ENCODE measurements at places on chromosomes 7 and 10.

GRCh38 chr7:85565276-85565675 lies 378.4 kb upstream of the SEMA3D start:
- DNase-seq: no peak

DNA sequence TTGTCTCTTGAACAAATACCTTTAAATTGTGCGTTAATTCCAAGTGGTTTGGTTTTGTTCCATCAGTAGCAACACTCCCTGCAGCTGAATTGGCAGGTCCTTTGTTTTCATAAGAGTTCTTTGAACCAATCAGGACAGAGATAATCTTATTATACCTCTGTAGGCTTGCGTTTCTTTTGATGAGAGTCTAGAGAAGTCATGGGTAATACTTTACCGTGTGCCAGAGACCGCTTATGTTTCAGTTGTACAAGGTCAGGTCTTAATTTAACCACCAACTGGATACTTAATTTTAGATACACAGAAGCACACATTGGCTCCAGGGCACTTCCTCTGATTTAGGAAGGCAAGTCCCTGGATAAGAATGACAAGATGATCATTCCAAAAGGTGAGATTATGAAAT lies at the start of gene ASB15:
Gene ASB15 (plus strand): TSS at position 292 of the 400 bp plus-strand sequence. CDS start 12,682 bp downstream, outside the sequence.
- DNase-seq: no peak

- DNase-seq: no peak
These were observed 29.3 kb upstream of the PRLHR start for GRCh38 chr10:118624747-118625146.

- DNase-seq: no peak
These were observed 2.4 kb downstream of the MIOS start for GRCh38 chr7:7569081-7569527.

GRCh38 chr10:123796736-123797135 lies 94.9 kb downstream of the CPXM2 start:
- no peak for DNase-seq

DNA sequence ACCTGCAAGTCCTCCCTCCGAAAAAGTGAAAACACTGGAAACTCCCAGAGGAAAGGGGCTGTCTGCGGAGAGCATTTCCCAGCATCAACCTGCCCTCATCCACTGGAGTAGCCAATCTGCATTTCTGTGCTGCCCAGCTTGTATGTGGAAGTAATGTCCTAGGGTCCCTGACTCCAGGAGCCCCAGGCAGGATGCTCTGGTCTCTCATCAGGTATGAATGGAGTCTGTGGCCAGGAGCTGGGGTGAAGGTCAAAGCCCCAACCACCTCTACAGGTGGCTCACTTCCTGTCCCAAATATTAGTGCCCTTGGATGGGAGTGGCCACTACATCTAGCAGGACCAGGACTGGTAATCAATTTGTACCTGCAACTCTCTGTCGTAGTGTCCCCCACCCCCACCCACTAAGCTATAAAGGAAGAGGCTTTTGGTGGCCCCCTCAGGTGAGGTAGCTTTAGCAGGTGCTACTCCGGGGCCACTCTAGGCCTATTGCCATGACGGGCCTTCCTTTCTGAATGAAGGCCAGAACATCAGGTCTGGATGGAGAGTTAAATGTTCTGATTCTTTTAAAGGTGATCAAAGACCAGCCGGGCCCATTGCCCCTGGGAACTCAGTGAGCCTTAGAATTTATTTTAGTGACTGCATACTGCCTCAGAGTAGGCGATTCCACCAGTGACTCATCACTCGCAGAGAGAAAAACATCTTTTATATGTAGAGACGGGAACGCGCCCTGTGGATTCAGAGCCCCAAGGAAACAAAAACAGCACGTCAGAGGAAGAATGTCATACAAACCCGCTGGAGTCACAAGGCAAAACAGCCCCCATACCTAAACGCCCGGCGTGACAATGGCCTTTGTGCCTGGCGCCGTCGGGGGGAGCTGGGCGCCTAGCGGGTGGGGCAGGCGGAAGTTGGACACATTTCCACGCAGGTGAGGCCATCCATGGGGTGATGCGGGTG lies 13.0 kb downstream of the EN2 start:
- DNase-seq: no peak

- DNase-seq: no peak
These were observed 17.7 kb upstream of the IGFBP3 start for GRCh38 chr7:45938626-45939302.

DNA sequence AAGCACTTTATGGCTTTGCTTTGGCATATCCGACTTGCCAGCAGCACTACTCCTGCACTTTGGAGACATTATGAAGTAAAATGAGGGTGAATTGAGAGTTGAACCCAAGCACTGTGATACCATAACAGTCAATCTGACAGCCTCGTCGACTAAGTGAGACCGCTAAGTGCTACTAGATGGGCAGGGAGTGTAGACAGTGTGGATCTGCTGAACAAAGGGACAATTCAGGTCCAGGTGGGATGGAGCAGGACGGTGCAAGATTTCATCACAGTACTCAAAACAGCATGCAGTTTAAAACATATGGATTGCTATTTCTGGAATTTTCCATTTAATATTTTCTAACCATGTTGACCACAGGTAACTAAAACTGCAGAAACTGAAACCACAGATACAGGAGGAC lies 20.8 kb upstream of the PRTFDC1 start:
- DNase-seq: no peak

DNA sequence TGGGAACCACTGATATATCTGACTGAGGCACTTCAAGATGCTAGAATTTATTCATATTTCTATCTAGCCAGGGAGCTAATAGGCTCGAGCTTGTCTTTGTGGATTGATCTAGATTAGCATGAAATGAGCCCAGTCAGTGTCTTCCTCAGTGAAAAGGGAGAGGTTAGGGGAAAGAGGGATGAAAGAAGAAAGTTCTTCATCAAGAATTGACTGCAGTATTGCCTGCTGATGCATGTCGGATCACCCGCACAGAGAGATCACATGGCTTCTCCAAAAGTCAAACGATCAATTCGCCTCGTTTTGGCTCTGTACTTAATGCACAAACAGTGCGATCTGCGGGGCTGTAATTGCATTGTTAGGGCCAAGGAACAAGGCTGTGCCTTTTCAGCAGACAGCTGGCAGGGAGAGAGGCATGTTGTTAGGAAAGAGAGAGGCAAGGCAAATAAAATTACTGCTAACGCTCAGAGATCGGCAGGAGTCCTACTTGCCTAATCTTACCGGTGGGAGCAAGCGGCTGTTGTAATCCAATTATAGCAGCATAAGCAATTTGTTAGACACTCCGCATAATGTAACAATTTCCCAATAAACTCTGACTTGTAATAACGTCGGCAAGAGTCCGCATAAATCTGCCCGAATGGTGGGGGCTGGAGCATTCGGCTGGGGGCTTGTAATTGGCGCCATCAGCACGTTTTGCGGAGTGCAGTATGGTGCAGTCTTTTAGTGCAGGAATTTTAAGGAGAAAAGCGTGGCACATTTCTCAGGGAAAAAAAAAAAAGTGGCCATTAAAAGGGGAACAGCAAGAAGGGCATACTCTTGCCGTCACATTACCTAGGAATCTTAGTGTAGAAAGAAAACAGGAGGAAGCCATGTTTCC lies 102.1 kb downstream of the POLL start:
- no peak for DNase-seq

DNA sequence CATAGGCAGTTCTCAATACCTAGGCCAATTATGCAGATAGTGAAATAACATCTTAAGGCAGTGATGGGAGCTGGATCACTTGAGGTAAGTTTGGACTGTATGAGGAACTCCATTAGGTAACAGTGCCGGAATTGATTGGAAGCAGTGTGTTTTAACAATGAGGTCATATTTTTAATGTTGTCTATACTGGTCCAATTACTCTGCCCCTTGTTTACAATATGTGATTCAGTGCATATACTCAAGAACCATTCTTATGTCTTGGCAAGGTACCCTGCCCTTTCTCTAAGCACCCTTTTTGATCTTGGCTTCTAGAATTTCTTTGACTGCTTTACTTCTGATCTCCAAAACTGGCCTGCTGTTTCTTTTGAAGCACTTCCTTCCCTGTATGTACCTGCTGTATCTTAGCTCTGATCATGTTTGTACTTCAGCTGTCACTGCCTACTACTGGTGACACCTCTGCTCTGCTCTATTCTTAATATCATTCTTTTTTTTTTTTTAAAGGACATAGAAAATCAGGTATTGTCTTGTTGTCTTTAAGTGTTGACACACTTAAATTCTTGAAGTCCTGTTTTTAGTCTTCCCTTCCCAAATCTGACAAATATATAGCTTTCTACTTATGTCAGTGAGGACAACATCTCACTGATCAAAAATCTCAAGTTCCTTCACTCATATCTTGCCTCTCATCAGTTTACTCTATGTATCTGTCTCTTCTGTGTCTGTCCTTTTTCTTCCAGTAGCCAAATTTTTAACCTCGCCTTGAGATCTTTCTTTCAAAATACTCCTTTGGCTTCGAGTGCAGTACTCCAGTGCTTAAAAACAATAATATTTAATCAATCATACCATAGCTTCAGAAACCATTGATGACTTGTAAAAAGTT lies 46.4 kb upstream of the RPA3 start:
- DNase-seq: no peak

DNA sequence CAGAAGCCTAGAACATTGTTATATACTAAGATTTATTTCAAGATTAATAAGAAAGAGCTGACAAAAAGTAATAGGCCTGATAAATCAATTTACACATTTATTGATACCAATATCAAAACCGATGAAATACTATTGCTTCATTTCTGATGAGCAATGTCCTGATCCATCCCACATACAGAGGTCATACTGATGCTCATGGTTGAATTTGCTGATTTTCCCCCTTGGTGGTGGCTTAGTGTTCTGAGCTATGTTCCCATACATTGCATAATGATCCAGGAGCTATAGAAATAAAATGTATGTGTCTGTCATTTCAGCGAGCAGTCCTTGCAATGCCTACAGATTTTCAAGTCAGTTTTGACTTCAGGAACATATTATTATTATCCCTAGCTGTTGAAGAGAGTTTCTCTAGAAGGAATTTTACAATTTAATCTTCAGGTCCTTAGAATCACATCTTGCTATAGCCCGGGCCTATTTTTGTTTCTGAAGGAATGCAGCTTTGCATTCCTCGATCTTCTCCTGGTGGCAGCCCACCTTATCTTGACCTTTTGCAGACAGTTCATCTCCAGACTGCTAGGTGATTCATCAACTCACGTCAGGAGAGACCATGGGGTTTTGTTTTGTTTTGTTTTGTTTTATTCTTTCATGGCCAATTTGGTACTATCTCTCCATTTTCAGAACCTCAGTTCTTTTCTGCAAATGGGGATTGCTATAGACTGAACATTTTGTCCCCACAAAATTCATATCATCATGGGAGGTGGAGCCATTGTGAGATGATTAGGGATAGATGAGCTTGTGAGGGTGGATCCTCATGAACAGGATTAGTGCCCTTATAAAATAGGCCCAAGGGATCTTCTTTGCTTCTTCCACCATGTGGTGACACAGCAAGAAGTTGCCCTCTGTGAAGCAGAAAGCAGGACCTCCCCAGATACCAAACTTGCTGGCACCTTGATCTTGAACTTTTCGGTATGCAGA lies 465.6 kb upstream of the IGFBP3 start:
- no peak for DNase-seq

GRCh38 chr10:102629661-102630614 lies 14.3 kb upstream of the TRIM8 start:
- no peak for DNase-seq

DNA sequence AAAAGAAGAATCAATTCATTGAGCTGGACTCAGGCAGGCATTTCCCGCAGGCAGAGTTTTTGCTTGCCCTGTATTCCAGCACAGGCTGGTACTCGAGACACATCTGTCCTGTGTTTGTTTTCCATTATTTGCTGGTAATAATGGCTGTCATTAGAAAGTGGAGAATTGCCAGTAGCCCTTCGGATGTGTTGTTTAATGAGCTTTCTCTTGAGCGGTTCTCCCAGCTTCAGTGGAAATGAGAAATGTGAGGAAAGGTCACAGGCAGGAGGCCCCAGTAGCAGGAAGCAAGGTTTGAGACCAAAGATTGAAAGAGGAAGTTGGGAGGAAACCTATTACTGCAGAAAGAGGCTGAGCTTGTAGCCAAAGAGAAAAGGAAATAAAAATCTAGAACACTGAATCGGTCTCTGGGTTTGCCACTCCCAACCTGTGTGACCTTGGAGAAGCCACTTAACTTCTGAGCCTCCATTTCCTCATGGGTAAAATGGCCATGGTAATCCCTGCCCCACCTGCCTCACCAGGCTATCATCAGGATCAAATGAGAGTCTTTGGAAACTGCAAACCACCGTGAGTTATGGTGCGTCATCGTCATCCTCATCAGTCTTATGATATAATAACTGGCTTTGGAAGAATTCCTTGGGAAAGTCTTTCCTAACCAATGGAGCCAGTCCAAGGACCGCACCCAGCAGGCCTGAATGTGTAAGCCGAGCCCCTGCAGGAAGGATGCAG lies 67.7 kb downstream of the TACR2 start:
- no peak for DNase-seq

DNA sequence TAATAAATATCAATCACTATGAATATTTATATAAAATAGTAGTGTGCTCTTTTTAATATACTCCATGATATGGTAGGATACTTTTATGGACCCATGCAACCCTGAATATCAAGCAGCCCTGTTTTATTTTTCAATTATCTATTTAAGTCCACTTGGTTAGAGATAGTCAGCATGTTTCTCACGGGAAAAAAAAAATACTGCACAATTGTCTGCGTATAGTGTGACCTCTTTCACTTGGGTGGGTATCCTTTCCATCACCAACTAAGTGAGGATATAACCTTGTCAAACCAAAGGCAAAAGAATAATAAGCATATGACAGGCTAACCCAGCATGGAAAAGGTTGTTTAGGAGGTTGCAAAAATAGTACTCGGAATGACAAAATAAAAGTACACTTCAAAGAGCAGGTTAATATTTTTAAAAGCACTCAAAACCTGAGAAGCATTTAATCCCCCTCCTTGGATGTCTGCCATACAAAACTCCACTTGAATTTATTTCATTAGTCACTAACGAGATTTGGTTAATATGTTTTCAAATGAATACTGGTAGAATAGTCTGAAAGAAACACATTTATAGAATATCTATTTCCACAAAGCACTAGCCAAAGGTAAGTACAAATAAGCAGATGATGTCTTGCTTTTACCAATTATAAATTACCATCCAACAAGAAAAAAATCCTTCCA lies 76.5 kb downstream of the IMMP2L start:
- no peak for DNase-seq

DNA sequence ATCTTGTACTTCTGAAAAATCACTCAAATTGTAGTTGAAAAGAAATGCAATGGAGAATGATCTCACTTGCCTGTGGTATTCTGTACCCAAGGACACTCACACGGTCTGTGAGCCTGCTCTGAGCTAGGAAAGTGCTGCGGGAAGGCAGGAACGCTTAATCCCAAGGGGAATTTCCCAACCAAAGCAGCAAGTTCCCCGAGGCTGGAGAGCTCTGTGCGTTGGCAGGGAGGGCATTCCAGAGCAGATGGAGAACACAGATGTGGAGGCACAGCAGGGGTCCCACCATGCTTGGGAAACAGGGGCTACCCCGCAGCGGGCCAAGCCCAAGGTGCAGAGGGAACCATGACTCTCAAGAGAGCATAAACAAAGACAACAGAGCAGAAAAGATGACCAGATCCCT lies 13.6 kb downstream of the SVIL start:
- DNase-seq: no peak

GRCh38 chr7:22675917-22676343 lies 51.1 kb upstream of the IL6 start:
- DNase-seq: peak; percentile 77

GRCh38 chr7:156043416-156044178 lies 231.3 kb upstream of the SHH start:
- DNase-seq: no peak

GRCh38 chr10:5736591-5736990 lies 52.0 kb downstream of the TASOR2 start:
- no peak for DNase-seq

- DNase-seq: no peak
These were observed 457.3 kb upstream of the SEMA3A start for GRCh38 chr7:84651876-84652275.

Data from T-helper 2 cell treated with Interferon-gamma antibody and Interleukin-4, amounts not matched to agents 5 μg/mL and 100 μg/mL, for 36 hours (primary cell).